Activated naive CD8-positive, alpha-beta T cell treated with anti-CD3 and anti-CD28 coated beads, Interleukin-2, amount 10 ng/mL, durations not matched to agents 7 days and 5 days (primary cell): ENCODE measurements at places on chromosomes 5 and 9.

DNA sequence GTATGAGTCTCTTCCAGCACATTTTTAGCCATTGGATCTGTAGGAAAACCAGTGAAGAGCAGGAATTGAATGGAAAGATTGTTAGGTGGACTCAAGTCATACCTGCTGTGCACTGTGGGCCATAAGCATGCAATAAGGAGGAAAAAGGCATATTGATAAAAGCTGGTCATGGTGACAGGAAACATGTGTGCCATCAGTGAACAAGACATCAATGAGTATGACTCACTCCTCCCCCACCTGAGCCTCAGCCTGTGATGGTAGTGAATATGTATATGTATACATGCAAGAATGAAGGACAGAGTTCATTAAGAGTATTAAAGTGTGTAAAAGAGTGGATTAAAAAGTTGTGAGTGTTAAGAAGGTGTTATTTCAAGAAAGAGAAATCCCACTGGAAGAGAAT, 164.5 kb downstream of the TMEM38B start:
- DNase-seq: no peak

- DNase-seq: no peak
Observed at GRCh38 chr5:30894811-30895210, 298.7 kb upstream of the CDH6 start.

GRCh38 chr5:17234374-17234773, 16.9 kb downstream of the BASP1 start:
- DNase-seq: no peak

- no peak for DNase-seq
Observed at GRCh38 chr5:167767795-167768194, 523.6 kb upstream of the WWC1 start.

DNA sequence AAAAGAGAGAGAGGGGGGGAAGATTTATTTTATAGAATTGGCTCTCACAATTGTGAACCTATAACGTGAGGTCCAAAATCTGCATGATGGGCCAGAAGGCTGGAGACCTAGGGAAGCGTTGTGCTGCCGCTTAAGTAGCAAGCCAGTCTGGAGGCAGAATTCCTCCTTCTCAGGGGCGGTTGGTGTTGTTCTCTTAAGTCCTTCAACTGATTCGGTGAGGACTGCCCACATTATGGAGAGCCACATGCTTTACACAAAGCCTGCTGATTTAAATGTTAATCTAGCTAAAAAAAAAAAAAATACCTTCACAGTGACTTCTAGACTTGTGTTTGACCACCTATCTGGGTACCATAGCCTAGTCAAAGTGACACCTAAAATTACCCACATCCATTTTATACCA, 64.2 kb upstream of the CKS2 start:
- DNase-seq: no peak

DNA sequence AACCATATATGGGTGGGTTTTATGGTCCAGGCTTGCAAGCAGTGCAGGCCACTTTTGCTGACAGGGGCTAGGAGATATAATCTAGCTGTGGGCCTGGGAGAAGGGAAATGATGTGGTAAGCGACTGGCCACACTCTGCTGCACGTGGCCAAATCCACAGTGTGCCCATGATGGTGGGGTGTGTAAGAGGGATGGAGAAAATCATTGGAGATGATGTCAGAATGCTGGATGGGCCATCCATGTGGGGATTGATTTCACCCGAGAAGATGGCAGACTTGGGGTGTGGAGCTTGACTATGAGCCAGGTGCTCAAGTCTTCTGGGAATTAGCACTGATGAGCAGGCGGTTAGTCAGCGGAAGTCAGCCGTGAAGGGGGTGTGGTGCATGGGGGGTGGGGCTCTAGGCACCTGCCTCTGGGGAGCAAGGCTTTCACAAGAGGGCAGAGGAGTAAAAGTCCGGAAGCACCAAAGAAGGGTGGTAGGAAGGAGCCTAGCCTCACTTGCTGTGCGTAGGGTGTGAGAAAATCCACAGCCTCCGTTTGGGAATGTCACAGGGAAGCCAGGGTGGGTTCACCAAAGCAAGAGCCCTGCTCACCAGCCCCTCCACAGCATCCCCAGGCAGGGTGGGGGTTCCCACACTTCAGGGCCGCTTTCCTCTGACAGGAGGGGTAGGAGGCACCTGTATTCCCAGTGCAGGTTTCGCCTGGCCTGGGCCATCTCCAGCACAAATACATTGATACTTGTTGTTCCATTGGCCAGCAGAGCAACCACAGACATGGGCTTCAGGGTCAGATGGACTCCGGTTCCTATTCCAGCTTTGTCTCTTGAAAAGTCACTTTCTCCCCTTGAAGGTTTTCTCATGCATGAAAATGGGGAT, 44.5 kb upstream of the ANGPTL2 start:
- peak; percentile 14 for DNase-seq

DNA sequence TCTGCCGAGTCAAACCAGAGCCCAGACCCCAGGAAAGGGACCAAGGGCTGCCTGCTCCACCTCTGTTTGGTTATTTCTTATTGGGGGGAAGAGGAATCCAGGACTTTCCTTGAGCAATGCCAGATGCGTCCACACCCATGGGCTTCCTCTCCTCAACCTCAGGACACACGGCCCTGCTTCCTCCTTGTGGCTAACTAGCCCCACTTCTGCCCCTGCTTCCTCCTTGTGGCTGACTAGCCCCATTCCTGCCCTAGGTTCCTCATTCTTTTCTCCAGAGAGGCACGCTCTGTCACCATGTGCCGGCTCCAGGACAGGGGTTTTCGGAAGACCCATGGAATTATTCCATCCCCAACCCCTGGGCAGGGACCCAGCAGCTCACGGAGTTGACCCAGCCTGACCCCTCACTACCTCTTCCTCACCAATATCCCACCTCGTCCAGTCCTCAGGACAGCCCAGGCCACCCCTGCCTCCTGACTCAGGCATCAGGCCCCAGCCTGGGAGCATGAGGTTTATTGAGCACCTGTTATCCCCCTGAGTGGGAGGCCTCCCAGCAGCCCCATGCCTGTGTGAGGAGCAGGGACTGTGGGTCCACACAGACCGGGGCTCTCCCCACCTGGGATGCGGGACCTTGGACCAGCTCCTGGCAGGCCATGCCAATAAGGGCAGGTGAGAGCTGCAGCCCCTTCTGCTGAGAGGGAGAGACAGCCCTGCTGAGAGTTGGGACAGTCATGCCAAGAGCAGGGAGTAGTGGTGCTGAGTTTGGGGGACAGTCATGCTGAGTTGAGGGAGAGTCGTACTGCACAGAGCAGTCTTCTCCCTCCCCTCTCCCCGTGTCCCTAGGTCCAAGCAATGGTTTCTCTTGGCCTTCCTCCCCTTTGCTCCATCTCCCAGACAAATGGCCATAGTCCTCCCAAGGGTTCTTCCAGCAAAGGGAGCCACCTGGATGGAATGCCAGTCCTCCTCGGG, 11.8 kb upstream of the FCN1 start:
- DNase-seq: no peak

GRCh38 chr5:123582550-123583285, 70.7 kb downstream of the CSNK1G3 start:
- DNase-seq: no peak

DNA sequence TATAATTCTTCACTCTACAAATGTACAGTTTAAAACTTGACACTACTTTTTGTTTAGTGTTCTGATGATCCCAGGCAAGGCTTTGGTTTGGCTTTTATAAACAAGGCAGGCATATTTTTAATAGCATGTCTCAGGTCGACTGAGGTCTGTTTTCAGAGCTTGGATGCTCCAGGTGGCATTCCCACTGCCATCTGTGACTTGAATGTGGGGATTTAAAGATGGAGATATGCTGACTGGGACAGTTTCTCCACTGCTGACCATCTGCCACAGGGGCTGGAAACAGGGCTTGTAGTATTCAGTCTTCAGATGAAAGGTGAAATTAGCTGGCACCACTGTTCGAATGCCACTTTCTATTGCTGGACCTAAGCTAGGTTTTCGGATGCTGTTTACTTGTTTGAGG, 1266.2 kb upstream of the CDH18 start:
- DNase-seq: no peak

GRCh38 chr5:157290981-157291711, 25.2 kb downstream of the CYFIP2 start:
- no peak for DNase-seq

DNA sequence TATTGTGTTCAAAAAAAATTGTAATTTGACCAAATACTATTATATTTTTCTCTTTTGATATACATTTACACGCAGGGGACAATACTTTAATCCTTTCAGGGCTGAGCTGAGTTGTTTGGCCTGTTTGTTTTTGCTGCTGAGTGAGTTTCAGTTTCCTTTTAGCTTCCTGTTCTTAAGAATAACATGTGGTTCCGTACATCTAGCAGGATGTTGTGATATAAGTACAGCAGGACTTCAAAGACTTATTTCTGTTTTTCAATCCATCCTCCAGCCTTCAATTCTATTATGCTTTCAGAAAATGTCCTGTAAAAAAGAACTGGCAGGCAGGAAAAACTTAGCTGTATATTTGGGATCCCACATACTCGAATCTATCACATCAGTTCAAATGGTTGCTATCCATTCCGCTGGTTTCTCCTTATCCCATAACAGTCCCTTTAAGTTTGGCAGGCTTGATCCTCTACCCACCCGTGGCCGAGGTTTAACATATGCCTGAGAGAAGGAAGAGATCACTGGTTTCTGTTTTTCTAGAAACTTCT, 1037.3 kb upstream of the ACO1 start:
- no peak for DNase-seq

- no peak for DNase-seq
Observed at GRCh38 chr5:122478741-122479442, 166.9 kb downstream of the SNCAIP start.
